ENCODE measurements at places on chromosomes 7 and 10.

- DNase-seq, result no peak
These were observed 6.8 kb upstream of the SLK start for GRCh38 chr10:103960103-103960502.

GRCh38 chr10:112634096-112634830 lies 187.2 kb downstream of the VTI1A start:
- no peak for DNase-seq

GRCh38 chr7:124992851-124993562 lies 63.4 kb upstream of the POT1 start:
- no peak for DNase-seq

DNA sequence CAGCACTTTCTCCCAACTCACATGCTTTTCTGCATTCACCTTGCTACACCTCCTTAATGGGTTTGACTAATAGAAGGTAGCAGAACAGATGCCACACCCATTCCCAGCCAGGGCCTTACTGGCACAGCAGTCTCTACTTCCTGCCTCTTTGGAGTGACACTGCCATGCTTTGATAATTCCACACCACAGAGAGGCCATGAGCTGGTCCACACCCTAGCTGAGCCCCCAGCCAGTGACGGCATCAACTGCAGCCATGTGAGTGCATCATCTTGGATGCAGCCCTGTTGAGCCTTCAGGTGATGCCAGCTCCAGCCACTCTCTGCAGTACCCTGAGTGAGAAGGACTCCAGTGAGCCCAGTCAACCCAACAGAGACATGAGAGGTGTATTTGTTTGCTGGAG lies 27.5 kb upstream of the EZH2 start:
- DNase-seq, result no peak

DNA sequence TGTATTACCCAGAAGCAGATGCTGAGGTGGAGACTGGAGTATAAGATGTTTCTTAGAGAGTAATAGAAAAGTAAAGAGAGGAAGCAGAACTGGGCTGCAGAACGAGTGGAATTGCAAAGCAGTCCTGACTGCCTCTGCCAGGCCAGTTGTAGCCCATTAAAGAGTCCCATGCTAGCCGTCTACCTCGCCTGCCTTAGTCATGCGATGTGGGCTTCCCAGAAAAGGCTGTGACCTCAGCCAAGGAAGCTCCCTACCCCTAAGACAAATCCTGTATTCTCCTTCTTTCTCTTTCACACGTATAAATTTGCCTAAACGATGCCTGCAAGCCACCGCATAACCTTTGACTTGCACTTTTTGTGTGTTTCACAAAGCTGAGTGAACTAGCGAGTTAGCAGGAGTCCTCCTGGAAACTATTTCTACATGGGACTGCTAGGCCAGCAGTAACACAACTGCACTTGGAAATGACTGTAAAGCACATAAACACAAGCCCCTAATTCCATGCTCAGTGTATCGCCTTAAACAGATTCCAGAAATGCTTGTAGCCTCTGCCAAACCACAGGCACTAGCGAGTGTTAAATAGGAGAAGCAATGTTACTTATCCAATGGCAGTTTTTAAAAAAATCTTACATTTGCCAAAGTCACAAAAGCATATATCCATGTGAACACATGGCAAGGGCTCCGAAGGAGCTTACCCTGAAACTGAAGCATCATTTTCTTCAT lies 47.4 kb upstream of the GNAI1 start:
- DNase-seq, result no peak
